Nasal cavity respiratory epithelium epithelial cell of viscerocranial mucosa (primary cell): ENCODE measurements at places on chromosomes 16 and 17. TPM values are rescaled to one million over a fixed set of nuclear protein-coding genes. Genes with fewer than 3 reads are reported as not detected.

The PIP4K2B gene
- total RNA-seq, result 15.0 and 53.5 TPM in 2 replicates

The ST6GALNAC2 gene
- total RNA-seq, result 76.9 and 114 TPM in 2 replicates

The HS3ST3B1 gene
- total RNA-seq, result 0.21 and 0.34 TPM in 2 replicates

The KIF2B gene
- not detected in 2 replicates for total RNA-seq
